ENCODE measurements at places on chromosomes 7 and 10.

DNA sequence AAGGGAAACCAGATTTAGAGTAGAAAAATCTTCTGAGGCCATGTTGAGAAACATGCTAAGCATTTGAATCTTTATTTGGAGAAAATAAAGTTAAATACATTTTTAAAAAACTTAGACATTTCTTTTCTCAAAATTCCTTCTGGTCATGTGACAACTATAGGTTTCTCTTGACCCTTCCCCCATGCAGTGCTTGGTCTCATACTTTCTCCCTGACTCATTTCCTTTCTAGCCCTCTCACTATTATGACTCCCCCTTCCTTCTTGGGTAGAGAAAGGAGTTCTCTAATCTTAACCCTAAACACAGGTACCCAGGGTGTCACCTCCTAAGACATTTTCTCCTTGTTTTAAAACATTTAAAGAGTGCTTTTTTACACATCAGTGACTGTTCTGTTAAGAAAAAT lies 179.5 kb upstream of the TMEM106B start:
- DNase-seq = no peak

GRCh38 chr10:80553436-80553835 lies 15.7 kb downstream of the SH2D4B start:
- no peak for DNase-seq

DNA sequence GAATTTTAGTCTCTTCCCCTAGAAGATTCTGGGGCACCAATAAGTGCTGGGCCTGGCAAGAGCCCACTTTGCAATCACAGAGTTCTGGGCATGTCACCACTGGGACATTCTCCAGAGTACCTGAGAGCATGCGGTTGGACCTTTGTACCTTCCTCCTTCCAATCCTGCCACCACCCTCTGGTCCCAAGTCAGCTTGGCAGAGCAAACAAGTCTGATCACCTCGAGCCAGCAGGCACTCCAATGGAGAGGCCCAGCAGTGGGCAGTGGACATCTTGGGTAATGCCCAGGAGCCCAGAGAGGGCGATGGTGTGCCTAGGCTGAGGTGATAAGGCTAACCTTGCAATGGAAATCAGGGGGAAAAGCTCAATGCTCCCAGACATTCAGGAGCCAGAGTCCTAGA lies 43.4 kb downstream of the SH3PXD2A start:
- no peak for DNase-seq

- DNase-seq = no peak
Measured at GRCh38 chr10:1774796-1775195, 37.5 kb upstream of the ADARB2 start.

- DNase-seq = no peak
Measured at GRCh38 chr10:70799124-70799523, 13.9 kb upstream of the TBATA start.

- DNase-seq = no peak
Measured at GRCh38 chr7:77867537-77867865, 68.9 kb downstream of the PHTF2 start.

- no peak for DNase-seq
Measured at GRCh38 chr10:126264102-126265018, 123.9 kb downstream of the ADAM12 start.

- DNase-seq = no peak
Measured at GRCh38 chr7:55306331-55306730, 58.8 kb upstream of the LANCL2 start.

- no peak for DNase-seq
Measured at GRCh38 chr7:88115816-88116215, 104.0 kb downstream of the SRI start.

GRCh38 chr10:62335326-62335725 lies 38.8 kb upstream of the ZNF365 start:
- no peak for DNase-seq

DNA sequence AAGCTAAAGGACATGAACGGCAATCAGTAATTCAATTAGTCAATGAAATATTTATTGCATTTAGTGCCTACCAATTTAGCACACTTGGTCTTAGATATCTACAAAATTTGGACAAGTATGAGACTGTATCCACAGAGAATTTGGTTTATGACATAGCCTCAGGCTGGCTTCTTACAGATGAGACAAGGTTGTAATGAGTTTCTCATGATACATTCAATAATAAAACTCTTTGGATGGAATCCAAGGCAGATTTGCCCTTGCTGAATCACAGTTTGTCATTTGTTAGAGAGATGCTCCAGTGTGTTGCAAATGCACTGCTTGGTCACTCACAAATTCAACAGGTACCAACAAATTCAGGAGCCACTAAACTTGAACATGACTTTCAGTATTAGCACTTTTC lies 162.5 kb downstream of the GPR37 start:
- no peak for DNase-seq

DNA sequence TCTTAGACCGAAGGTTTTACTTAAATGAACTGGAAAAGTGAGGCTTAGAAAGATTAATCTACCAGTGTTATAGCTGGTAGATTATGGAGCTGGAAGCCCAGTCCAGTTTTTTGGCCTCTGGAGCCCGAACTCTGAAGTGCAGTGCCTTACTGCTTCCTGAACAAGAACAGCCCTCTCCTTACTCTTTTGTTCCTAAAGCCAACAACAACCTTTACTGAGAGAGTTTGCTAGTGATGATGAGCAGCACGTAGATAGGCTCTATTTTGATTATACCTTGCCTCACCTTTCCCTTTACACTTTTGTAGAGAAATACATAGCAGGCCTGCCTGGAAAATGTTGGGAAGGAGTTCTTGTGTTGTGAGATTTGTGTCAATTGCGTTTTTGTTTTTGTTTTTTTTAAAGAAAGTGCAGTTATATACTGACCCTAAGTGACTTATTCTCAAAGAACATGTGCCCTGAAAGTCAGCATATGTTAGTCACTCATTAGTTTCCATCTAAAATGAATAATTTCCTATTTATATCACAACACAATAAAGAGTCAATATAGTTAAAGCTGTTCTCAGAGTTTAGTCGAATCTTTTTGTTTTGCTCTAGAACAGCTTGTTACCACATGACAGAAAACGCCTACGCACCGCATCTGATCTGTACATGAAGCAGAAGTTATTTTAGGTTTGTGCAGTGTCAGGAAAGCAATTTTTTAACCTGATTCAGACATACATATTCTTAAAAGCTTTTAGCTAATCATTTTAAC lies 33.0 kb downstream of the PLEKHA1 start:
- no peak for DNase-seq

DNA sequence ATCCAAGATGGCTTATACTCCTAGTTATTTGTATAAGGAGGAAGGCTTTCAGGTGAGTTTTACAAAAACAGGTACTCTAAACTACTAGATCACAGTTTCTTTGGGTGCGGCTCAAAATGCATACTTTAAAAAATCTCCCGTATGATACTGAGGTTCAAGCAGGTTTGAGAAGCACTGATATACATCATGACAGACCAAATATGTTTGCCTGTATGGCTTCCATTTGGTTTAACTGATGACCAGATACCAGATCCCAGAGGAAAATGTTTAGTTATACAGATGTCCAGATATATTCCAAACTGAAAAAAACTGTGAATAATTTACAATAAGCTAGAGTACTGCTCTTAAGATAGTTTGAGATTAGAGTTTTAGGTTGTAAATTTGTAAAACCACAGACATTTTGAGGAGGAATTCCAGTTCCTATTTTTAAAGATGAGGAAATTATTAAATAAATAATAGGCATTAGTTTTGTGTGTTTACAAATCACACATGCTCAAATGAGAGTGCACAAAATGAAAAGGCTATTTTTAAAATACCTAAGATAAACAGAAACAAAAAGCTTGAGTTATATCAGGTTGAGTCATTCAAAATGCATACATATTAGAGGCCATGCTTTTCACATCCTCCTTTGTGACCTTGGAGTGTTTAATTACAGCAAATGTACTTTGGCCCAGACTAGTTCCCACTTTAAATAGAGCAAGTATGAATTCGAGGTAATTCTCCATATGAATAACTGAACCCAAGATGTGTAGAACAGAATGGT lies 60.5 kb downstream of the SEMA3C start:
- no peak for DNase-seq

DNA sequence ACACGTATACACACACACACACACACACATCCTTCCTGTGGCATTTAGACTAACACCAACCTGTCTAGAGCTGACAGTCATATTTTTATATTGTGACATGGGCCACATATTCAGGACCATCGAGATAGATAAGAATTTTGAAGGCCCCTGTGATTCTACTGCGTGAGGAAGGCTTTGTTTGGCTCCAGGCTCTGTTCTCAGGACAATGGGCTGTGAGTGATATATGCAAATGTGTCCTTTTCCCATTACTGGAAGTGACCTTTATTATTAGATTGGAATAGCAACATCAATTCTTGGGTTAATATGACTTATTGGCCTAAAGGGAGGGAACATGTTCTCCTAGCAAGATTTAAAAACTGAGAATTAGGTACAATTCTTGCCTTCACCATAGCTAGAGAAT lies 156.1 kb downstream of the SPAG6 start:
- no peak for DNase-seq

GRCh38 chr10:59465088-59465487 lies 102.7 kb upstream of the FAM13C start:
- DNase-seq = no peak

DNA sequence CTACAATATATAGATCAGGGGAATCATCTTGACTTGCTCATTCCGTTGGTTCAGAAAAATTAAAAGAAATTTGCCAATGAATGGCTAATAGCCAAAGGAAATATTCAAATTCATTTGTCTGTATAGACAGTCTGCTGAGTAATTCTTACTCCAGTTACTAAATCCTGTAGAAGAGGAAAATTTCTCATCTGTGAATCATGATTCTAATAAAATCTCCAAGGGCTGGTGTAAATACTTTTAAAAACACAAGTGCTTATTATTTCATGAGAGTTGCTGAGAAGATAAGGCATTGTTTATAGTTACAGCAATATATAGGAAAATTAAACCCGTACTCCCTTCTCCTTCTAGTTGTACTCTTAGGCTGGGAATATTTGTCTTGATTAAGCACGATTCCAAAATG lies 53.0 kb downstream of the WNT2 start:
- DNase-seq = no peak

DNA sequence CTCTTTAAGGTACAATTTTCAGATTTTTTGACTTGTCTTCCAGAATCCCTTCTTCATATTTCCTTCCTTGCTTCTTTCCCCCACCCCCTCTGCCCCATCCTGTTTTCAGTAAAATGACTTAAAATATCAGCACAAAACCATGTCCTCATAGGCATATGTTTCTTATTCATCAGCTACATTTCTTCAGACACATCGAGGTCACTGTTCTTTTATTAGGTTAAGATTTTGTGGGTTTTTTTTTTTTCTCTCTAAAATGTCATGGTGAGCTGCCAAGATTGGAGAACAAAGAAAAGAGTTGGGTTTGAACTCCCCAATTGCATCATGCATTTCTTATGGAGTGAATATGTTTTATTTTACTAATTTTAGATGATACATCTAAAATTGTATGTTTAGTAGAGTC lies 35.8 kb downstream of the LAMB4 start:
- no peak for DNase-seq

DNA sequence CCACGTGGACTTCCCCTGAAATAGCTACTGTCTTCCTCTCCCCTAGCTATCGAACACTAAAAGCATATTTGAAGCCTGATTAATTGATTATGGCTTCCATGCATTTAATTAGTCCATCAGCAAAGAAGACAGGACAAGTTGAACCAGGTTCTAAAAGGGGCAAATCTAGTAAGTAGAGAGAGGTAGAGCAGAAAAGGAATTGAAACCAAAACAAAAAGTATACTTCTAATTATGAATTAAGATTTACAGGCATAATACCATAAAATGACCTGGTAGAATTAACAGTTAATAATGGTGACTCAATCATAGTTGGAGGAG lies 393 bp upstream of the DNAJC1 start:
- DNase-seq = no peak

DNA sequence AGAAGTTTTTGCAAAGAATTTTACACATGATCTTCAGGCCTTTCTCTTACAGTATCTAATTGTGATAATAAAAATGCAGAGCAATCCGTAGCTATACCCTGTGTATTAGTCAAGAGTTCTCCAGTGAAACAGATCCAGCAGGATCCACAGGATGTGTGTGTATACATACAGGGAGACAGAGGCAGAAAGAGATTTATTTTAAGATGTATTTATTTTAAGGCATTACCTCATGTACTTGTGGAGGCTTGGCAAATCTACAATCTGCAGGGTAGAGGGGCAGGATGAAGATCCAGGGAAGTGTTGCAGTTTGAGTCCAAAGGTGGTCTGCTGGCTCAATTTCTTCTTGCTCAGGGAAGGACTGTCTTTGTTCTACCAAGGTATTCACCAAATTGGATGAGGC lies 41.7 kb downstream of the ARHGAP12 start:
- DNase-seq = no peak

Data from NCI-H2227 treated with DMSO at 0.1 percent for 48 hours (cell line).